ENCODE measurements at places on chromosomes 12 and 14. TPM values are rescaled to one million over a fixed set of nuclear protein-coding genes. Genes with fewer than 3 reads are reported as not detected.

PTPRB gene
- 53.2 TPM for total RNA-seq

CD27 gene
- 1.2 TPM for total RNA-seq

SLC39A2 gene
- total RNA-seq: not detected

PMCH gene
- total RNA-seq: not detected

KRT80 gene
- 0.12 TPM for total RNA-seq

TMEM19 gene
- 17.6 TPM for total RNA-seq

TEX22 gene
- total RNA-seq: 2.1 TPM

WNT1 gene
- total RNA-seq: not detected

DACT1 gene
- 43.6 TPM for total RNA-seq
